NB4 (cell line): ENCODE measurements at places on chromosomes 2 and 18.

DNA sequence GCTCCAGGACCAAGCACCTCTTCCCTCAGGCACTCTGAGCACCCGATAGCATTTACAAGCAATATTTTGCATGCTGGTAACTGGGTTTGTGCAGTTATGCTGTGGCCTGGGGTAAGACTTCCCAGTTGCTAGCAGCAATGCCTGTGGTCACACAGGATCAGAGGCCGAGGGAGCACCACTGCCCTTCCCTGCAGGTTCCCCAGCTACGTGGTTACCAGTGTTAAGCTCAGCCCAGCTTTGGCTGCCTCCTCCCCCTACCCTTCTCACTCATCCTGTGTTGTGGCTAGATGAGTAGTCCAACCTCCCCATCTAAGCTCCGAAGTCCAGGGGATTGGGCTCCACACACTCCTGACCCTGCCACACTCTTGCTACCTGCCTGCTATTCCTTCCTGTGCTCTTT is 141.1 kb downstream of the CELF4 start:
- peak; percentile 6 for DNase-seq

DNA sequence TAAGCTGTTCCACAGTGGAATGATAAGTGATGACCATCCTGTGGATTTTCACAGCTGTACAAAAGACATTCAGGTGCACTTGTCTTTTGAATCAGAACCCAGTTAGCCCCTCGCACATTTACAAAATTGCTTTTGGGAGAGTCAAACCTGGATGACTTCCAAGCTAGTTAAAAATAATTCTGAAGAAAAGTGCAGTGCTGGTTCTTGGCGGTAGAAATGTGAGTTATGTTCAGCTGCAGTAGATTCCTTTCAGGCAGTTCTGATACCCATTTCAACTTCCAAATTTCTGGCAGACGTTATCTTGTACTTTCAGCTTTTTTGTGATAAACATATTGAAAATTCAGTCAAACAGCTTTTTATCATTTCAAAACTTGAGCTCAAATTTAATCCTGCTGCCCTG is 324.7 kb downstream of the NRXN1 start:
- no peak for DNase-seq

DNA sequence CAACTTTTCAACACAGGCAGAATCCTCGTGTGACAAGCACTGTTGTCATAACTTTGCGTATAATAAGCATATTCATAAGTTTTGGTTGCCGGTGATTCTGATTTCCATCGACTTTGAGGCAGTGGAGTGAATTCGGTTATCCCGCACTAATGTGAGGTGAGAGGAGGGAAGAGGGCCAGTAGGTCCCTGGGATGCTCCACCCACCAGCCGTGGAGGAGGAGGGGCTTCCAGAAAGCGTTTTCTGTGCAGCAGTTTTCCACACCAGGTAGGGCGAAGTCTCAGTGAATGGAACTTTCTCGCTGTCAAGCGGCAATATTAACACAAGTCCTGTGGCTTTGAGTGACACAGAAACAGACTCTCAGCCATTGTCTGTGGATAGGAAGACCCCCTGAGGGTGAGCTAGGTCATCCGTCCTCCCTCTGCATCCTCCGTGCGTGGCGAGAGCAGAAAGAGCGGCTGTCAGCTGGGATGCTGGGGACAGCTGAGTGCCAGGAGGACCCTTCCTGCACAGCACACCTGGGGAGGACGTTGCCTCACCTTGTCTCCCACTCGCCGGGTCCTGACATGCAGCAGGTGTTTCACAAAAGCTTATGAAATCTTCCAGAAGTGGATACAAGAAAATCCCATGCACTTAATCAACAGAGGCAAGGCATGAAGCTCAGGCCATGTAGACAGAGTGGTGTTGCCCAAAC is 67.5 kb downstream of the DCDC2C start:
- no peak for DNase-seq

- peak; percentile 3 for DNase-seq
Measured at GRCh38 chr18:11392980-11393885, 216.2 kb upstream of the SLC35G4 start.

DNA sequence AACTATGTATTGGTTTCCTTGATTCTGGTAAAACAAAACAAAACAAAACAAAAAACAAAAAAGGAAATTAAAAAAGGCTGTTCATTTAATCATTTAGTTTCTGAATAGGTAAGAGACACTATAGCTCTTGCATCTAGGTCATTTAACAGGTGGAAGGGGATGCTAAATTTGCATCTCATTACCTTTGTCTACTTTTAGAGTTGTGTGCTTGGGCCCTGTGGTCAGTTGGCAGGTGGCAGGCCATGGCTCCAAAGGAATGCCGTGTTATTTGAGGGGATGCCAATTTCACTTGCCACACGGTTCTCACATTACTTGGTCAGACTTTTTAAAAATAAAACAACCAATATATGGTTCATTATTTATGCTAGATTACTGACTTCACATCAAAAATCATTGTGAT is 9.2 kb downstream of the GALNT13 start:
- DNase-seq: no peak

- no peak for DNase-seq
Measured at GRCh38 chr2:218137514-218137913, 11.7 kb downstream of the CXCR2 start.

- DNase-seq: no peak
Measured at GRCh38 chr2:8805278-8806210, 31.9 kb downstream of the KIDINS220 start.

DNA sequence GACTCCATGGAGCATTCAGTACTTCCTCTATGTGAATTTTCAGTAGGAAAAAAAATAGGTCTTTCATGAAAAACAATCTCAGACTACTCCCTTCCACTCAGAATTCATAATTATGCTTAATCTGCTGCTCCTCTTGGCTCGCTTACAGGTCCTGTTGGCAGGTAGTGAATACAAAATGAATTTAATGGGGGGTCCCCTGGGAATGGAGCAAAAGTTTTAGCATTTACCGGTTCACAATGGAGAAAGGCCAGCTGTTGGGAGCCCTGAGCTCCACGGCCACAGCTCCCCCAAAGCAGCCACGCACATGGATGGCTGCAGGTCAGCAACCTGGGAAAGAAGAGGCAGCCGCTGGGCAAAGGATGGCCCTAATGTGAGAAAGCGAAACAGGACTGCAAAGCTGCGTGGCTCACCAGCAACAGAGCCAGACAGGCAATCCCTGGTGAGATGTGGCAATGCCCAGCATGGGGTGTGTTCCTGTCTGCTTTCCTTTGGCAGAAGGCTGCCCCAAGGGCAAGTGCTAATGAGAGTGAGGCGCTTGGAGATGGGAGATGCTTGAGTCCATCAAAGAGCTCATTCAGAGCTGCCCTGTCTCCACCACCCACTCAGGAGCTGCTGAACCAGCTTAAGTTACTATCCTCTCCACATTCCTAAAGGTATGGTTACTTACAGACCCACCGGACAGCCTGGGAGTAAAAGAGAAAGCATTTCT is 447.4 kb downstream of the EPHA4 start:
- DNase-seq: peak; percentile 15

GRCh38 chr18:32920796-32921787 is 148.3 kb upstream of the KLHL14 start:
- DNase-seq: peak; percentile 88

DNA sequence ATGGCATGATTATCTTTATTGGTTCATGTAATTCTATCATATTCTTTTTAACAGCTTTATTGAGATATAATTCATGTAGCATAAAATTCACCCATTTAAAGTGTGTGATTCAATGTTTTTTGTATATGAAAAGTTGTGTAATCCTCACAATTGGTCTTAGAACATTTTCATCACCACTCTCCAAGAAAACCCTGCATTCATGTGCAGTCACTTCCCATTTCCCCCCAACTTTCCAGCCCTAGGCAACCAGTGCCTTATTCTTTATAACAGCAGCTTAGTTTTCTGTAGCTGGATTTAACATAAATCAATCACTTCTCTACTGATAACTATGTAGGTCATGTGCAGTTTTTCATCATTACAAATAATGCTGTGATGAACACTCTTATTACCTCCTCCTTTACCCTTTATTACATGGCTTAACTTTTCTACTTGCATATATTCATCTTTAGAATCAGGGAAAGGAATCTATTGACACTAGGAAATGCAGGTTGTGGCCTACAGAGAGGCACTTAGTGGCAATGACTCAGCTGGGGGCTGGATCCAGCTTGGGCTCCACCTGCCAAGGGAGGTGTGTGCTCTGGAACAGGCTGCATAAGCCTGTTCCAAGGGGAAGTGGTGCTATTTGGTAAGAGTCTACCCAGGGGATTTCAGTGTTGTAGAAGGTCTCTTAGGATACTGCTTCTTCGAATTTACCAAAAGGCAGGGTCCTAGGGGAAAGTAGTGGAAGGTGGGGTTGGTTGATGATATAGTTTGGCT is 89.1 kb downstream of the ETAA1 start:
- DNase-seq: no peak

DNA sequence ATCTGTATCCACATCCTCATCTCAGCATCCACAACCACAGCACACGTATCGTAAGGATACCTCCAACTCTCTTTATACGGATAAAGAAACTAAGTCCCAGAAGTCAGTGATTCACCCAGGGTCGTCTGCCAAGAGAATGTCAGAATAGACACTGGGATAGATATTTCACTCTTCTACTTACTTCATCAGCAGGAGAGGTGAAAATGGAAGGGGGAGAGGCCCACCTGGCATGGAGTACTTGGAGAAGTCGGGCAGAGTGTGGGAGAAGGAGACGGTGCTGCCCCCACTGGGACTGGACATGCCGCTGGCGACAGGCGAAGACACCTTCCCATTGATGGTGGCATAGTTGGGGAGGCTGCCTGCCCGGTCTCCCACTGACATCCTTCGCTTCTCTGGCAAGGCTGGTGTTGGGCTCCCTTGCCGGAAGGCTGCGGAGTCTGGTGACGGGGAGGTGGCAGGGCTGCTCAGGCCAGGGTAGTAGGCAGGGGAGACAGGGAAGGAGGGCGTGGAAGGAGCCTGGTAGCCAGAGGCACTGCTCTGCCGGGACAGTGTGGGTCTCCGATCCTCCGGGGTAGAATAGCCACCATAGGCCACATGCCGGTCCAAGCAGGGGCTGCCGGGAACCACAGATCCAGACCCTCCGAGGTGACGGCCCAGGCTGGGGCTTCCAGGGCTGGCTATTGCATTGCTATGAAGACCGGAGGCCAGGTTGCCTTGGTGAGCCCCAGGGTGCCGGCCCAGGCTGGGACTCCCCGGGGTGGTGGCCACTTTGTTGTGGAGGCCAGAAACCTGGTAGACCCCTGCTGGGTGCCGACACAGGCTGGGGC is 185.1 kb downstream of the TNS1 start:
- DNase-seq: no peak

DNA sequence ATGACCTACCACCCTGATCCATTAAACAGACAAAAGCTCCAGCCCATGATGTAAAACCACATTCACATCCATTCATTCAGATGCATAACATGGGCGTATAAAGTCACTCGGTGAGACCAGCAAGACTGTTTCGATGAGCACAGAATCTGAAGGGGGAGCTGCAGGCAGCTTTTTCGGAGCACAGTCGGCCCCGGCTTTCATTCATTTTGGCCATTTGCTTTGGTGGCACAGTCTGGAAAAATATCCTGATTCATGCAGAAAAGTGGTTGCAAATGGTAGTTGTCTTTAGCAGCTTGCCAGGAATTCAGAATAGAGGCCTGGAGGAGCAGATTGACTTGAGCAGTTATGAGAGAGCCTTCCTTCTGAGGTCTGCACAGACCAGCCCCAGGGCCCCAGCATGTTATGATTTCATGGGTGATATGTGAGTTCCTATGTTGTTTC is 11.2 kb downstream of the ARID5A start:
- no peak for DNase-seq

- no peak for DNase-seq
Measured at GRCh38 chr2:237682856-237683670, 55.7 kb downstream of the LRRFIP1 start.

- no peak for DNase-seq
Measured at GRCh38 chr2:184769023-184769422, 170.7 kb downstream of the ZNF804A start.

- no peak for DNase-seq
Measured at GRCh38 chr2:64104933-64105332, 39.3 kb downstream of the PELI1 start.

DNA sequence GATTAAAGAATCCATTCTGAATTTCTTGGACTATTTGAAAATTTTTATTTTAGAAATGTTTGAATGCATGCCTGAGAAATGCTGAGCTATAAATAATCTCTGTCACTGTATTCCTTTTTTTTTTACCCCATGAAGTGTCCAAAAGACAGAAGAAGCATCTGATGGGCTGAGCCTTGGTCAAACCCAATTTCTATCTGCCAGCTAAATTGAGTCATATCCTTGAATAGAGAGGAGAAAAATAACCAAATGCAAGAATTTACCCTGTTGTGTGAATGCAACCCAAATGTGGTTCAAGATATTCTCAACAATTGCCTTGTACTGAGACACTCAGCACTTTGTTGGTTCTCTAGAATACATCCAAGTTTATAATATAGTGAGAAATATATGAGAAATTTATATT is 223.5 kb downstream of the UBE2E3 start:
- DNase-seq: no peak

- no peak for DNase-seq
Measured at GRCh38 chr2:121094845-121095244, 190.2 kb downstream of the TFCP2L1 start.

GRCh38 chr2:2926858-2927175 is 450.8 kb downstream of the EIPR1 start:
- no peak for DNase-seq

DNA sequence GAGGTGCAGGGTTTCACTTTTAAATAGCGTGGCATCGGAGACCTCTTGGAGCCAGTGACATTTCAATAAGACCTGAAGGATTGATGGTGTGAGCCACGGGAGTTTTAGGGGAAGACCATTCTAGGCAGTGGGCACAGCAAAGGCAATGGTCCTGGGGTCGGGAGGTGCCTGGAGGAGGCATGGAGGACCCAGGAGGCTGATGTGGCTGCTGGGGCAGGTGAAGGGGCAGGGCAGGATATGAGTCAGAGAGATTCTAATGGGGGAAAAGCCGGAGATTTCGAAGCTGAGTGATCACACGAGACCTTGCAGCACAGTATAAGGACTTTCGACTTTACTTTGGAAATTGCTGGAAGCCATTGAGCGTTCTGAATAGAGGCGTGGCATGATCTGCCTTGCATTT is 79.6 kb upstream of the KCNE4 start:
- DNase-seq: no peak

GRCh38 chr2:123035541-123035940 is 989.5 kb upstream of the CNTNAP5 start:
- no peak for DNase-seq

GRCh38 chr2:207599636-207600035 is 25.6 kb downstream of the METTL21A start:
- DNase-seq: no peak

GRCh38 chr2:212387146-212387545 is 151.5 kb downstream of the ERBB4 start:
- DNase-seq: no peak

- peak; percentile 51 for DNase-seq
Measured at GRCh38 chr2:38016219-38016618, 59.7 kb downstream of the CYP1B1 start.

DNA sequence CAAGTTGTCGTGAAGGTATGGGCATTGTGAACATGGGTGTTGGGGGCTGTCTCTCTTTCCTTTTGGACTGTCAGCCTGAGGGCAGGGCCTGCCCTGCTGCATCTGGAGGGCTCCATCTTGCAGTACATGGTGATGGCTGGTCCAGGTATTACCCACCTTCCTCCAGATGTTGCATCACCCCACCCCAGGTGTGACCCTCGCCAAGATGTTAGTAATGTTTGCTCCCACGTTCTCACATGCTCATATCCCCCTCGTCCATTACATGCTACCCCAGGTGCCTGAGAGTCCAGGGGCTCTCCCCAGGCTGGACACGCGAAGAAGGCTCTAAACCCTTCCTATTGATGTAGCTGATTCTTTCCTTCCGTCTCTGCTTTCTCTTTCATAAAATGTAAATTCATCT is 13.9 kb downstream of the ZAP70 start:
- no peak for DNase-seq
